ENCODE measurements at places on chromosomes 6 and 20. TPM values are rescaled to one million over a fixed set of nuclear protein-coding genes. Genes with fewer than 3 reads are reported as not detected.

HLA-DQB1 gene
- total RNA-seq = not detected

ADISSP gene
- total RNA-seq = 16.5 TPM

LY86 gene
- not detected for total RNA-seq

GABRR1 gene
- total RNA-seq = not detected

ARMH2 gene
- total RNA-seq = not detected

TMX4 gene
- 64.4 TPM for total RNA-seq

CALHM5 gene
- total RNA-seq = 8.7 TPM

TMEM14C gene
- 122 TPM for total RNA-seq

TP53TG5 gene
- total RNA-seq = under 0.01 TPM

FOXA2 gene
- under 0.01 TPM for total RNA-seq

LY6G6C gene
- total RNA-seq = not detected

RCAN2 gene
- total RNA-seq = 3.7 TPM

PRSS16 gene
- total RNA-seq = 0.28 TPM

SMLR1 gene
- total RNA-seq = not detected

HELZ2 gene
- total RNA-seq = 29.2 TPM

TGM3 gene
- total RNA-seq = not detected

DEF6 gene
- total RNA-seq = 1.3 TPM

CLIC5 gene
- not detected for total RNA-seq

SLC24A3 gene
- total RNA-seq = 1.6 TPM

Data from smooth muscle cell of bladder (primary cell).